ENCODE measurements at places on chromosomes 12 and 14.
A peak's percentile ranks its signal among the peaks of the same experiment; 100 is the strongest.

- DNase-seq: peak; percentile 8
These were observed 124.5 kb downstream of the GPR65 start for GRCh38 chr14:88129306-88130056.

GRCh38 chr14:77301103-77301502 lies 19.6 kb downstream of the POMT2 start:
- peak; percentile 52 for DNase-seq

- DNase-seq: no peak
These were observed 31.9 kb upstream of the DUSP6 start for GRCh38 chr12:89384050-89384758.

- no peak for DNase-seq
These were observed 16.2 kb downstream of the EXD2 start for GRCh38 chr14:69207435-69208041.

GRCh38 chr12:58296863-58297262 lies 355.5 kb downstream of the ATP23 start:
- no peak for DNase-seq

DNA sequence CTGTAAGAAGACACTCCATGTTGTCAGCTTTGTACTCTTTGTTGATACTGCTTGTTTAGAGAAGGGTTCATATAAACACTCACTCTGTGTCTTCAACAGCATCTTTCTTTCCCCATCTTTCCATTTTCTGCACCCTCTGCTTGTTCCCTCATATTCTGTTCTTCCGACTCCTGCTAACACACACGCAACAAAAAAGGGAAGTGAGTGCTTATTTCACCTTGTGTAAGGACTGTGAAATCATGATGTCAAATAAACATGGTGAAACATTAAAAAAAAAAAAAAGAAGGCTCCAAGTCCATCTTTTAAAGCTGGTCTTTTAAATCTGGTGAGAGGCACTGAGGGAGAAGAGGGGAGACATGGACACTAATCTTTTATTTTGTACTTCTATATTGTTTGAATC lies 145.4 kb downstream of the RPAP3 start:
- DNase-seq: no peak

DNA sequence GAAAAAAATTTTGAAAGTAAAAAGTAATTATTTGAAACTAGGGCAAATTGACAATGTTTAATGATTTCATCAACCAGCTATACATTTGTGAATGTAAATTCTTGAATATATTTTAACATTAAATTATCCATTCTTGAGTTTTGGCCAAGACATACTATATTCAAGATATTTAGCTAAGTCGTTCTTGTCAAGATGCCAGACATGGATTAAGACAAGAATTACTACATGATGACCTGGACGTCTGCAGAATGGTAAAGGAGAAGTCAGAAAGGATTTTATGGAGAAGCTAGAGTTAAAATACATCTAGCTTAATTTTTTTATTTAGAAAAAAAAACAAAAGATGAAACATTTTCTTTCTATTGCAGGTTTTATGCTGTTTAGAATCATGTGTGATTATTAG lies 255.8 kb downstream of the TMTC2 start:
- DNase-seq: no peak

- DNase-seq: no peak
These were observed 305.1 kb upstream of the GARIN2 start for GRCh38 chr14:66884149-66884548.

DNA sequence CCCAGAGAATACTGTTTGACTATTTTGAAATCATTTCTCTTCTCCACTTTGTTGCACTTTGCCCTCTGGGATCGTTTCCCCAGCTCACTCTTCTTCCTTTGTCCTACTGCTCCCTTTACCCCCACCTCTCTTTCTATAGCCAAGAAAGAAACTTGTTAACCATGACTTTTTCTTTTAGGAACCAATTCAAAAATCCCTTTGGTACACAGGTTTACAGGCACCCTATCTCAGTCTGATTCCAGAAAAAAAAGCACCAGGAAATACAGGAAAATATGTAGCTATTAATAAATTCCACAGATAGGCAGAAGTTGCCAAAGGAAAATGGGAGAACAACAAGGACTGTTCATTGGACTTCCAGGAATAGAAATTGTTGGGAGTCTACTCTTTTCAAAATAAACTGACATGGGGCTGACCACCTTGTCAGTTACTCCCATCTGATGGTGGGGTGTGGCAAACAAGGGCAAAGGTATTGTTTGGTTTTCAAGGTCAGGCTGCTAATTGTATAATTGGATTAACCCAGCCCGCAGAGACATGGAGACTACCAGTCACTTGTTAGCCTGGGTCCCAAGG lies 82.4 kb downstream of the CRADD start:
- no peak for DNase-seq

DNA sequence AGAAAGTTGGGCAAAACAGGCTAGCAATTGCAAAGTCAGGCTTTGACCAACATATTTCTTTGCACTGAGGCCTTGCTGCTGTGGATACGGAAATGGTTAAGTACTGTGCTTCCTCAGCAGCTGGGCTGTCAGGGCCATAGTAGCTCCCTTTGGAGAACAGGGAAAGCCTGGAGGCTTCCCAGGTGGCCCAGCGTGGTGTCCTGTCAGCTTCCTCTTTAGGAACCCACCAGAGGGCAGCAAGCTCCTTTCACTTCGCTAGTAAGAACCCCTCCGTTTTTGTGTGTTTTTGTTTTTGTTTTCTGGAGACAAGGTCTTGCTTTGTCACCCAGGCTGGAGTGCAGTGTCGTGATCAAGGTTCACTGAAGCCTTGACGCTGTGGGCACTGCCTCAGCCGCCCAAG lies 1.7 kb upstream of the CFAP251 start:
- DNase-seq: no peak

DNA sequence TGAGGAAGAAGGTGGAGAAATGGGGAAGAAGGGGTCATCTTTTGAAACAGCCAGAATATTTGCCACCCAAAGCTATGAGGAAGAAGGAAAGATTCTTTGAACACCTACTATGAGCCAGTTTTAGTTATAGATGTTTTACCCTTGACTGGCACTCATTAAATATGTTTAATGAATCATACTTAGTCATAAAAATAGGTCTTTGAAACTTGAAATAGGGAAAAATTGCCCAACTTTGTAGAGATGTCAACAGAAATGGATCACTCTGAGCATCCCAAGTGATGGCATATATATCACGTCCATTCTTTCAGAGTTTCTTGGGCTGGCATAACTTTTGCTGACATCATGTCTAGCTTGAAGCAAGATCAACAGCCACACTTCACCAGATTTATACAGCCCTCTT lies 263.5 kb downstream of the RPAP3 start:
- no peak for DNase-seq

DNA sequence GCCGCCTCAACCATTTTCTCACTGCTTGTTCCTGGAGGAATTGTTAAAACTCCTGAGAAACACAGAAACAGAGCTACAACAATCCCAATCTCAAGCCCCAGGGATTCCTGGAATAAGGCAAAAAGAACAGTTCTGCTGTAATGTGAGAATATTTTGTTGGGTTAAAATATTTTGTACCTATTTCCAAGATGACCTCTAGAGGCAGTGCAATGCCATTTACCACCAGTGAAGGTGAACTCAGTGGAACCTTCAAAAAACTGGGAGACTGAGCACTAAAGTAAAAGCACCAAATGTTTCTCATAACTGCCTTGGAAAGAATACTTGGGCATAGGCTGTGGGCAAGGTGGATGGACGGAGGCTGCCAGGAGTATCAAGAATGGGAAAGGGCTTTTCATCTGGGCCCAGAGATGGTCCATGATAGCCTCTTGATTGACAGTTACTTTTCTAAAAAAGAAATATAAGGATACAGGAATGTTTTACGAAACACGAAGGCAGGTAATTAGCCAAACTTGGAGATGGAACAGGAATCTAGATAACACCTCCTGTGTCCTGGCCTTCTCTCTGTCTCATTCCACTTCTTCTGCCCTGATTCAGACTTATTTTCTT lies 334.0 kb upstream of the FLRT2 start:
- no peak for DNase-seq

GRCh38 chr12:108712165-108712924 lies 19.0 kb downstream of the CORO1C start:
- DNase-seq: no peak

- DNase-seq: no peak
These were observed 123.6 kb upstream of the SLC16A7 start for GRCh38 chr12:59472273-59472672.

DNA sequence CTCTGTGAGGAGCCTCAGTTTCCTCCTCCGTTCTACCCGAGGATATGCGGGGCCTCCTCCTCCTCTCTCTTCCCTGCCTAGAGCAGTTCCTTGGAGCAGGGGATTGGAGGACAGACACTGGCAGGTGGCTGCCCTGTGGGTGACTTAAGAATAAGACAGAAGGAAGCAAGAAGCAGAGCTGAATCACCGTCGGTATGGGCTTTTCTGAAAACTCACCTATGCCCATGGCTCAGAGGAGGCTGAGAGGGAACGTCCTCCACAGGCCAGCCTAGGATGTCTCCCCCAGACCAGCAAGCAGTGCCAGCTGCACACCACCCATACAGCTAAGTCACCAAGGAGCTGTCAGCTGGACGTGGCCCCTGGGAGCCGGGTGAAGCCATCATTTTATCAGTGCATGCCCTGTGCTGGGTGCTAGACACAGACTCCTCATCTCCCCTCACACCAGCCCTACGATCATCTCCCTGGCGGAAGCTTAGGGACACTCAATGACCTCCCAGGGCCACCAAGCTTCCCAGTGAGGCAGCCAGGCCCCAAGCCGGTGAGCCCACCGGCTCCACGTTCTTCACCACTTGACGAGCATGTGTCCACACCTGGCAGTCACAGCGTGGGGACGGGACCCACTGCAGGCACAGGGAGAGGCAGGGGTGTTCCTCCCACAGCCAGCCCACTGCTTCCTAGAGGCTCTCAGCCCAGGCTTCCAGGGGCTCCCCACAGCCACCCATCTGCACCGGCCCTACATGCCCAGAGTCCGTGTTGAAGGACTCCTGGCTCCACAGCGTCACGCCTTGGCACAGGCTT lies 21.4 kb downstream of the ITPK1 start:
- DNase-seq: no peak

- no peak for DNase-seq
These were observed 277.5 kb downstream of the NUAK1 start for GRCh38 chr12:105861227-105861626.

DNA sequence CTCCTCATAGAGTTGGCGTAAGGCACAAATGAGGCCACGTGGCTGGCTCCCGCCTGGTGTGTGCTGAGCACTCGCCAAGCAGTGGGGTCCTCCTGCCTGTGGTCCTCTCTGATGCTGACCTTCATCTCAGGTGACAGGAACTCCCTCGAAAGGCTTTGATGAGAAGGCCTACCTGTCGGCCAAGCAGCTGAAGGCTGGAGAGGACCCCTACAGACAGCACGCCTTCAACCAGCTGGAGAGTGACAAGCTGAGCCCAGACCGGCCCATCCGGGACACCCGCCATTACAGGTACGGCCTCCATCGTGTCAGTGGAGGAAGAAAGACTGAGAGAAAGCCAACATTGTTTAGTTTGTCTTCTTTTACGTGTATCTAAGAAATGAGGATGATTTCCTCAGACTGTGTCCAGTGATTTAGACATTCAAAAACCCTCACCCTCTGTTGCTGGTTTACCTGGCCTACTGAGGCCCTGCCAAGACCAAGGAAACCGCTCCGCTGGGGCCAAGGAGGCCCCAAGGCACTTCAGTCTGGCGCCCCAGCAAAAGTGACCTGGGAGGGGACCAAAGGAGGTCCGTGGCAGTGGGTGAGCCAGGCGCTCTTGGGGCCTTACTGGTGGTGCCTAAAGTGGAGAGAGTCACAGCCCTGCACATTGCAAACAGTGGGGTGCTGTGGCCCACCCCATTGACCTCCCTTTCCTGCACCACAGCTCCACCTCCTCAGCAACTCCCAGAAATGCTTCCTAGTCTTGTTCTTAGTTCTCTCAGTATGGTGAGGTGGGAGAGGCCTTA lies 60.8 kb downstream of the GALNT16 start:
- no peak for DNase-seq

DNA sequence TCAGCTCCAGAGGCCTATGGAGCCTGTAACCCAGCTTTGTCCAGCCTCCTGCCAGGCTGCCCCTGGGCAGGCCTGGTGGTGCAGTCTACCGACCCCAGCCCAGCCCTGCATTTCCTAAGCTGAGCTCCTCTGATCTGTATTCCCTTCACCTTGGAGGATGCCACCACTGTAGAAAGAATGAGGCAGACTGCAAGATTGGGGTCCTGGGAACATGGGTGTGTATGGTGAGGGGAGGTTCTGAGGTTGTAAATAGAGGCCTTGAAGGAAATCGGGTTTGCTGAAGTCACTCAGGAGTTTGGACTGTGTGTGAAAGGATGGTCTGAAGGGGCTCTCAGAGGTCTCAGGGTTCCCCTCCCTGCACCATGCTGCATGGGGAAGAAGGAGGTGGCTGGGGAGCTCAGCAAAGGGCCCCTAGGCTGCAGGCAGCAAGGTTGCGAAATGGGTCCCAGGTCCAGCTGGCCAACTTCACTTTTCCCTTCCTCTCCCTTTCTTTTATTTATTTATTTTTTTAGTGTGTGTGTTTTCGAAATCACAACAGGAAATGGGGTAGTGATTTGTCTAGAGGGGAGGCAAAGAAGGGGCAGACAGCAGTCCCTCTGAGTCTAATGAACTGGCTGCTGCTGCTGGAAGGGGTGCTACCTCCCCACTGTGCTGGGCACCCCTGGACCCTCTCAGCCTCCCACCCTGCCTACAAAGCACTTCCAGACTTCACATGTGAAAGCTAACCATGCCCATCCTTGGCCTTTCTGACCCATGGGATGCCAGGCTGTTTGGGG lies 1.2 kb upstream of the LRP1-AS start:
- DNase-seq: no peak

DNA sequence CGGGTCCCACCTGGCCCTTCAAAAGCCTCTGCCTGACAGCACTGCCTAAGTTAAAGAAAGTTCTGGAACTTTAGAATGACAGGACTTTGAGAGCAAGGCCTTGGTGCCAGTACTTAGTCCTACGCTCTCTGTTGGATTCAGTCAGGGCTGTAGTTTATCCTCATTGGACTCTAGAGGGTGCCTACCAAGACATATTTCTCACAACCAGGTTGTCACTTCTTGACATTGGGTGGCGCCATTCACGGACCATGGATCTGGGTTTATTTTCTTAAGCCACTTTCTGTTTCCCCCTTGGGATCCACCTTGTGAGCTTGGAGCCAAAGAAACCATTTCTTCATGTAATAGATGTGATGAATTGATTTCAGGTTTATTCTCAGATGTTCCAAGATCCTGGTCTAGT lies 787.0 kb upstream of the TBX3 start:
- no peak for DNase-seq

DNA sequence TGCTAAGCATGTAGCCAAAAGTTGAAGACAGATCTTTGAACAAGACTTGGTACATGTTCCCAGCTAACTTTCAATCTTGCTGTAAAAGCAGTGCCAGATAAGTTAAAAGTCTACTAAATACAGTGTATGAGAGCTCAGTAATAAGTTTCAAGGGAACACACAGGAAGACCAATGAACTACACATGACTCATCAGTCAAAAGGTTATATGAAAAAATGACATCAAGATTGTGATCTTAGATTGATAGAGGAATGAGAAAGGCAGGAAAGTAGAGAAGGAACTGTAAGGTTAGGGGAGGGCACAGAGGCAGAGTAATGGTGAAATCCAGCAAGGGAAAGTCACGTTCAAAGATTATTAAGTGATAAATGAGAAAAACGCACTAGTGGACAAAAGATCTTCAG lies 249.9 kb upstream of the FLRT2 start:
- DNase-seq: no peak

- peak; percentile 31 for DNase-seq
These were observed 1158.4 kb upstream of the TMEM132C start for GRCh38 chr12:127108360-127109215.

GRCh38 chr14:49975276-49975675 lies 82.4 kb downstream of the ARF6 start:
- DNase-seq: no peak
